NCI-H1417 (cell line): ENCODE measurements at places on chromosomes 6 and 20.

- DNase-seq = no peak
Observed at GRCh38 chr6:43578748-43579147, 2.8 kb downstream of the POLH start.

- peak; percentile 74 for DNase-seq
Observed at GRCh38 chr6:118748311-118749062, 97.1 kb upstream of the CEP85L start.

DNA sequence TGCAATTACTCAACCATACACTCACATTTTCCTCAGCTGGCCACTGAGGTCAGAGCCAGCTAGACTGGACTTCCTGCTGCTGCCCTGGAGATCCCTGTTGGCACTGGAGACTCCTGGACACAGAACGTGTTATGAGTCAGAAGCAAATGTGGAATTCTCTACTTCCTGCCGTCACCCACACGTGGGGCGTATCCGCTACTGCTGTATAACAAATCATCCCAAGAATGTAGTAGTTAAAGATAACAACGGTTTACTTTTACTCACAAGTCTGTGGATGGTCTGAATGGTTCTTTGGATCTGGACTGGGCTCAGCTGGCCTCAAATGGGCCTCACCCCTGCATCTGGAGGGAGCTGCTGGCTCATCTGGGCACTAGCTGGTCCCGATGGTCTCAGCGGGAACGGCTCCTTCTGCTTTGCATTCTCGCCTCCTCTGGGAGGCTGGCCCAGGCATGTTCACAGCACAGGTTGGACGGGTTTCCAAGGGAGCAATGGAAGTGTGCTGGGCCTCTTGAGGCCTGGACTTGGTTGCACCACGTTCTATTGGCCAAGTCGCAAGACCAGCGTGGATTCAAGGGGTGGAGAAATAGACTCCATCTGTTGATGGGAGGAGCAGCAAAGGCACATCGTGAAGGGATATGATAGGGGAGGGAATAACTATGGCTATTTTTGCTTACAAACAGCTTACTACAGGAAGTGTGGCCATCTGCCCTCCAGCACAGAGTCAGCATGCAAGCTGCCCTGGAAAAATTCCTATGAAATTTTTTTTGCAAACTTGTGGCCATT lies 118.5 kb downstream of the SNX5 start:
- no peak for DNase-seq

DNA sequence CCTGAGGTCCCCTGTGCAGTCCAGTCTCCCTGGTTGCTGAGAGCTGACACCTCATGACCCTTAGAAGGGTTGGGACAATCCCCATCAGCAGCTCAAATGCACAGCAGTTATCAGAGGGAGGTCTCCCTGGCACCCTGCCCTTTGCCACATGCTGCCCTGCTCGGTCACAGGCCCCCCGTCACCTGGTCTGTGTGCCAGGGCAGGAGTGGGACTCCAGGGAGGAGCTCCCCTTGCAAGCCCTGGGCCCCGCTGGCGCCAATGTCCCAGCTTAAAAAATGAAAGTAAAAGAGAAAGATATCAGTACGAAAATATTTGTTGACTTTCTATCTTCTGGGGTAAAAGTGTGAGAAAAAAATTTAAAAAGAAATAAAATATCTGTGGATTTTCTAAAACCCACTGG lies 68.1 kb upstream of the SLC22A16 start:
- no peak for DNase-seq

DNA sequence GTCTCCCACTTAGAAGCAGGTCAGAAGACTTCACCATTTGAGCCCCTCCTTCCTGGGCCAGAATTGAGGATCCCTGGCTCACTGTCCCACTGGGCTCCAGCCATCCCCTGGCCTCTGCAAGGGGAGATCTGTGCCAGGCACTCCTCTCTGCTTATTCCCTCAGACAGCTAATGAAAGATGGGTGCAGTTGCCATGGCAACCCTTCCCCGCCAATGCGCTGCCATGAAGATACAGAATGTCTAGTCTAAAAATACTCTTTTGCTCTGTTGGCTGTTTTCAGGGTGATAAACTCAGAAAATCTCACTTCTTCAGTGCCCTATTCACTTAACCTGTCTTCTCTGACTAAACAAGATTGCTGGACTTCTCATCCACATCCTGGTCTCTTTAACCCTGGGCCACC lies 13.6 kb upstream of the TTLL2 start:
- DNase-seq = no peak

- no peak for DNase-seq
Observed at GRCh38 chr6:14910692-14911547, 334.9 kb upstream of the JARID2 start.

DNA sequence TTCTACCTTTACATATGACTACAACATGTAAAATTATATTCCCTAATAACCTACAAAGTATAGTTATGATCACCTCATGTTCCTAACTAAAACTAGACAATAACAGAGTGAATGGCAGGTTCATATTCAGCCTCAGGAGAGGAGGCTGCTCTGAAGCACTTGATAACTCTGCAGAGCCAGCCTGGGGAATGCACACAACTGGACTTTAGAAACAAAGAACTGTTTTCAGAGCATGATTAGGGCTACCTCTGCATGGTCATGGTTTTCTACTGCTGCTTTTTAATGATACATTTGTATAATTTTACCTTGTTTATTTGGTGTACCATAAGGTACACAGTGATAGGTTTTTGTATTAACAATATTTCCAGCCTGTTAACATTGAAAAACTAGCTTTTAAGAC lies 50.3 kb downstream of the TRPC4AP start:
- no peak for DNase-seq

DNA sequence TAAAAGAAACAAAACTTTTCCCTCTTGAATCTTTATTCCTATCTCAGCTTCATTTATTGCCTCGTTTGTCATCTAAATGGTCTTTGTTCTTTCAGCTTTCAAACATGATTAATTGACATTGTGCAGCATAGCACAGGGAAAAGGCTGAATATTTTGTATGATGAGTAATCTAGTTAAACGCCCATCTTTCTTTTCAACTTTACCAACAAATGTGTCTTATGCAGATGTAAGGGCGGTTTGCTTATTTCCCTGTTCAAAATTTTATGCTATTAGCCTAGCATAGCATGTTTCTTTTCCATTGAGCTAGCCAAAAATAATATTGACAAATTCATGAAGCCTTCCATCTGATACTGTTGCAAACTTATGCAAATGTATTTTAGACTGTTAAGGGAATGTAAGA lies 176.4 kb upstream of the AKAP12 start:
- no peak for DNase-seq

GRCh38 chr6:119071576-119071975 lies 6.9 kb downstream of the FAM184A start:
- DNase-seq = no peak

- no peak for DNase-seq
Observed at GRCh38 chr20:33261465-33261864, 21.5 kb upstream of the BPIFB1 start.

GRCh38 chr20:33721391-33722140 lies 1.5 kb upstream of the PXMP4 start:
- DNase-seq = no peak

GRCh38 chr6:73073238-73073637 lies 152.1 kb downstream of the KHDC1L start:
- DNase-seq = no peak

- no peak for DNase-seq
Observed at GRCh38 chr6:149062653-149063348, 254.7 kb upstream of the TAB2 start.

DNA sequence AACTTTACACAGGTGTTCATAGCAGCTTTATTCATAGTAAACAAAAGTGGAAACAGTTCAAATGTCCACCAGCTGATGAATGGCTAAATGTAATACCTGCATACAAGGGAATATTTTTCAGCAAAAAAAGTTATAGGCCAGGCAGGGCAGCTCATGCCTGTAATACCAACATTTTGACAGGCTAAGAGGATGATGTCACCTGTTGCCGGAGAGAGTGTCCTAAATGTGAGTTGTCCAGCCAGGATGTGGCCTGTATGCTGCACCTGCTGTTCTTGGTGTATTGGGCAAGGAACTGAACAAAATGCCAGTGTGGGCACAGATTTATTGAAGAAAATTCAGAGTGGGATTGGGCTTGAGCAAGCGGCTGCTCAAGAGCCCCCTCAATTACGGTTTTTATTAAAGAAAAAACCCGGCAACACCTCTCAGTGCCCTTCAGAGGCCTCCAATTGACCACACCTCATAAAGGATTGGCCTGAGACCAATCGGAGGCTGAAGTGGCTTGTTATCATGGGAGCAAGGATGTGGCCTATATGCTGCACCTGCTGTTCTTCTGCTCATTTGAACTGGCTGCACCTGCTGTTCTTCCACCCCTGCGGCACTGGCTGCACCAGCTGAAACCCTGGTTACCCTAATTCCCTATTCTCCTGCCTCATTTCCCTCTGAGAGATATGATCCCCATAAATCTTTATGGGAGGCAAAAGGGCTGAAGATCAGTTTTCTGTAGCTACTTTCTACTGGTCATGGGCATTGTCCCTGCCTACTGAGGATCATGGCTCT lies 164.3 kb upstream of the PROKR2 start:
- peak; percentile 99 for DNase-seq

- no peak for DNase-seq
Observed at GRCh38 chr6:11632795-11633511, 95.4 kb downstream of the TMEM170B start.

- no peak for DNase-seq
Observed at GRCh38 chr6:99473730-99474129, 41.5 kb downstream of the USP45 start.

- peak; percentile 70 for DNase-seq
Observed at GRCh38 chr20:57592263-57593092, 27.7 kb downstream of the ZBP1 start.

GRCh38 chr6:170258407-170258806 lies 32.5 kb downstream of the DLL1 start:
- no peak for DNase-seq

DNA sequence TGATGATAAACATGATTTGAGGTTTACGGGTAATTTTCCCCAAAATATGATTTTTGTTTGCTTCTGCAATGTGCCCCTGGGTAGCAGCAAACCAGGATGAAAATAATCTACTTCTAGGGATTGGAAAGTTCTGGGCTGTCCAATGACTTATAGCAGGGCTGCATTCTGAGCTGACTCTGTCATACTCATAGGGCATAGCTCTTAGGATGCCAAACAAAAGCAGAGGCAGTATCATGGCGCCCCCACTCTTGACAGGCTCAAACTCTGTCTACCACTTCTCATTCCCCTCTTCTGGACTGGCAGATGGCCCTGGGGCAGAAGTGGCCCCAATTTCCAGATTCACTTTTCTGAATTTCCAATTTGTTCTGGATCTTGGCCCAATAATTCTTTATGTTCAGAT lies 10.3 kb downstream of the SERPINB1 start:
- no peak for DNase-seq

DNA sequence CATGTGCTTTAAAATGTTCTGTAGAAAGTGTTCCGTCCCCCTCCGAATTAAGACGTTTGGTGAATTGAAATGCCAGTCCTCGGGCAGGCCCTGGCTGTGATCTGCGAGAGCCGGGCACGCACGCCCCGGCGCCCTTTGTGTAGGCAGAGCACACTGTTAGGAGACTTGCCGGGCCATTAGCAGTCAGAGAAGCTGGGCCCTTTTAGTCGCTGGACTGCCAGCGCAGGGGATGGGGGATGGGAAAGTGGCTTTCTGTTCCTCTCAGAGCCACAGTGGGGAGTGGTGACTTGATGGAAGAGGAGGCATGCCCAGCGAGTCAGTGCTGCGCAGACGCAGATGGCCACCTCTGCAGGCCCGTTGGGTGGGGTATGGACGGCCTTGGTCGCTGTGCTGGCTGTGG lies 2.2 kb downstream of the PPP1R3G start:
- DNase-seq = no peak

DNA sequence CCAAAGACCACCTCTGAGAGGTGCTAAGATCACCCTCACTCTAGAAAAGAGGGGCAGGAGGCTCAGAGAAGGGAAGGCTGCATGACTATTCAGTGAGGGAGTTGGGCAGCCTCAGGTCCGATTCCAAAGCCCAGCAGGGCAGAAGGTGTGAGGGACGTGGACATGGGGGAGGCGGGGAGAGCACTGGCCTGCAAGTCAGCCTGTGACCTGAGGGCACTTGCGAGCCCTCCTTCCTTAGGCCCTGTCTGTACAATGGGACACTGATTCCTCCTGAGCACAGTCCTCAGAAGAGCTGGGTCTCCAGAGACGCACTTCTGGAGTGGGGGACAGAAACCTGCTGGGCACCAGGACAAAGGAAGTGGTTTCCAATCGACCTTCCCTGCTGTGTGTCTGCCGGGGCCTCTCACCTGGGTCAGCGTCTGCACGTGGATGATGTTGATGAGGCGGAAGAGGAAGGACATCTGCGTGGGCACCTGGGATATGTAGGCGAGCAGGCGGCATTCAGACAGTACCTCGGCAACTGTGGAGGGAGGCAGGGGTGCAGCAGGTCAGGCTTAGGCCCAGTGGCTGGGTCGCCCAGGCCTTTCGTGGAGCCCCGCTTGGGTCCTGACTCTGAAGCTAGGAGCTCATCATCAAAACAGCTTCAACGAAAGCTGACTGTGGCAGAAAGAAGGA lies 48.5 kb downstream of the MYH7B start:
- no peak for DNase-seq

DNA sequence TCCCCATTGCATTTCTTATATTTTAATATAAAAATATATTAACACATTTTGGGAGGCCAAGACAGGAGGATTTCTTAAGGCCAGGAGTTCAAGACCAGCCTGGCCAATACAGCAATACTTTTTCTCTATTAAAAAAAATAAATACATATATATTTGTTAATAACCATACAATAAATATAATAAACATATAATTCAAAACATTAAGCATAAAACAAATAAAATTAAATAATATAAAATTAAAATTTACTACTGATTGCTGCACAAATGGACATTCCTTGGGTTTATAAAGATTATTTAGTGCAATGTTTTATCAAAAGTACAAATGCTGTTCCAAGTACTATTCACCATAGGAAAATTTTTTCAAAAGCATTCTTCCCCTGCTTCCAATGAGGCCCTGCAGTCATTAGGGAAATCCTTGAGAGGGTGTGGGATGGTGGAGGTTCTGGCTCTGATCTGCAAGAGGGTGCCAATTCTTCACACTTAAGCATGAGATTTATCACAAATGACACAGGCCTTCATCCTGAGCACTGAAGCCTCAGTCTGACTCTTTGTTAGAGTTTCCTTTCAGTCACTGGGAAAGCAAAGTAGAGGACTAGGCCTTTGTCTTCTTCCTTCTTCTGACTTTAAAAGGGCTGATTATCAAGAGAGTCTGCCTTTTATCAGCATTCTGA lies 596.7 kb downstream of the EPM2A start:
- DNase-seq = no peak

DNA sequence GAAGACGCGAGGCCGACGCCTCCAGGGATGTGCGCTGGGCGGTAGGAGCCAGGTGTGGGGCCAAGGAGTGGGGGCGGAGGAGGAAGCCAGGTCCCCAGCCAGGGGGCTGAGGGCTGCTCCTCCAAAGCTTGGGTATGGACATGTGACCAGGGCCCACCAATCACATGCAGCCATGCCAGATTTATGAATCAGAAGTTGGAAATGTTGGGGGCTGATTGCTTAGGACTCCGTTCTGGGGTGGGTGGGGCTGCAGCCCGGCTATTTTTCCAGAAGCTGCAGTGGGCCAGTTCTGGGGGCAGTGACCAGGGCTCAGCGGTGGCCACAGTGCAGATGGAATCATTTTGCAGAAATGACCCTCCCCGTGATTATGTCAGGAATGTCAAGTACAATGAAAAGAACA lies 96.0 kb downstream of the CEBPB start:
- no peak for DNase-seq
